ENCODE measurements at places on chromosomes 2 and 18.

- DNase-seq, result no peak
Measured at GRCh38 chr2:10599089-10599488, 90.7 kb downstream of the NOL10 start.

DNA sequence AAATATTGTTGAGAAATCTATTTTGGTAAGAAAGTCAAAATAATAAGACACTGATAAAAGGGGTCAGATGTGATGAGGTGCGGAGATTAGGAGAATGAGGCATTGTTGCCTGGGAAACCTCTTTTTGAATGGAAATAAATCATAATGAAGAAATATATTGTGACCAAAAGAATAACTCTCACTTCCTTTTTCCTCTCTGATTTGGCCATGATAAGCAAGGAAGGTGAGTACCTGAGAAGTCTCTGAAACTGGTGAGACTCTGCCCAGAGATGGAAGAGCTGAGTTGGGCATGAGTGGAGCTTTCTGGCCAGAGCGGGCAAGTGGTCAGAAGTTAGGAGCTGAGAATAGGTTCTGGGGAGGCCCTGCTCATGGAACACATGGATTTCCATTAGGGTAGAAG is 11.8 kb downstream of the LAMA3 start:
- DNase-seq, result no peak

GRCh38 chr2:85429213-85429923 is 10.9 kb downstream of the SH2D6 start:
- no peak for DNase-seq

DNA sequence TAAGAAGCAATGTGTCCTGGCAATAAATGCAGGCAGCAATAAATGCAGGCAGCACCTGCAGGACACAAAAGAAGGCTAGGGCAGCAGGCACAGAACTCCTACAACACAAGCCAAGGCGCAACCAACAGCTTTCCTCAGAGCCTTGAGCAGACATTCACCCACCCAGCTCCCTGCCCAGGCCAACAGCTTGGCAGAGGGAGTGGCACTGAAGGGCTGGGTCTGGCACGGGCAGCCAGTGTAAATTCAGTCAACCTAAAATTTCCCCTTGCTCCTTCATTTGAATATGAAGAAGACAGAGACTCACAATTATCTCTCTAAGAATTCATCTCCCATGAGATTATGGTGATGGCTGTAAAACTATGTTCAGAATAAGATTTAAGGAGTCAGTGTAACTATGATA is 35.4 kb downstream of the AAK1 start:
- no peak for DNase-seq

GRCh38 chr2:61433606-61434005 is 37.3 kb downstream of the USP34 start:
- no peak for DNase-seq

DNA sequence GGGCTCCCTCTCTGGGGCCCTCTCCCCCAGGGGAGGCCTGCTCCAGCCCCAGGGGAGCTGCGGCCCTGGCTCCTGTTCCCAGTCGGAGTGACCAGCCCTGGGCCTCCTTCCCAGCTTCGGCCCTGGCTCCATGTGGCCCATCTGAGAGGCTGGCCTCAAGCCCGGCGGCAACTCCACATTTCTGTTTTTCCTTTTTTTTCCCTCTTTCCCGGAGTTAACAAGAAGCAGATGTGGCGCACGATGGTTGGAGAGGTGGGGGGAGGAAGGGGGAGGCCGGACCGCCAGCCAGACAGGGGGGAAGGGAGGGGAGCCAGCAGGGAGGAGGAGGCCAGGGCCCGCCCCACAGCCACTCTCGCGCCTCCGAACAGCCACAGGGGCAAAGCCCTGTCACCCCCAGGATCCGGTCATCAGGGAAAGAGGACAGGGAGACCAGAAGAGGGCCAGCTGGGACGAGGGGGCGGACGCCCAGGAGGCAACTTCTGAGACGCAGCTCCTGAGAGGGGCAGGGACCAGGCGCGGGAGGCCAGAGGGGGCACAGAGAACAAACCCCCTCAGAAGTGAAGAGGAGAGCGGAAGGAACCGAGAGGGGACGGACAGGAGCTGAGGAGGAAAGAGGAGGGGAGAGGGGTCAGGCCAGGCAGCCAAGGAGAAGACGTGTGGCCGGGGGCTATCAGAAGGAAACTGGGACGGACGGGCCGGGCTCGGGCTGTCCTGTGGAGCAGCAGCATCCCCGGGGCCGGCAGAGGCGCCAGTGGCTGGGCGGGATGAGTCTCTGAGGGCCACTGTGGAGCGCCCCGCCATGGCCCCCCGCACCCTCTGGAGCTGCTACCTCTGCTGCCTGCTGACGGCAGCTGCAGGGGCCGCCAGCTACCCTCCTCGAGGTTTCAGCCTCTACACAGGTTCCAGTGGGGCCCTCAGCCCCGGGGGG is at the start of gene EMILIN1:
Gene EMILIN1, plus strand, starts transcription at position 349 of the 928 bp plus-strand sequence. Its CDS starts 451 bp downstream, at position 800.
- DNase-seq, result no peak

- DNase-seq, result no peak
Measured at GRCh38 chr18:77486985-77487384, 237.3 kb downstream of the GALR1 start.

DNA sequence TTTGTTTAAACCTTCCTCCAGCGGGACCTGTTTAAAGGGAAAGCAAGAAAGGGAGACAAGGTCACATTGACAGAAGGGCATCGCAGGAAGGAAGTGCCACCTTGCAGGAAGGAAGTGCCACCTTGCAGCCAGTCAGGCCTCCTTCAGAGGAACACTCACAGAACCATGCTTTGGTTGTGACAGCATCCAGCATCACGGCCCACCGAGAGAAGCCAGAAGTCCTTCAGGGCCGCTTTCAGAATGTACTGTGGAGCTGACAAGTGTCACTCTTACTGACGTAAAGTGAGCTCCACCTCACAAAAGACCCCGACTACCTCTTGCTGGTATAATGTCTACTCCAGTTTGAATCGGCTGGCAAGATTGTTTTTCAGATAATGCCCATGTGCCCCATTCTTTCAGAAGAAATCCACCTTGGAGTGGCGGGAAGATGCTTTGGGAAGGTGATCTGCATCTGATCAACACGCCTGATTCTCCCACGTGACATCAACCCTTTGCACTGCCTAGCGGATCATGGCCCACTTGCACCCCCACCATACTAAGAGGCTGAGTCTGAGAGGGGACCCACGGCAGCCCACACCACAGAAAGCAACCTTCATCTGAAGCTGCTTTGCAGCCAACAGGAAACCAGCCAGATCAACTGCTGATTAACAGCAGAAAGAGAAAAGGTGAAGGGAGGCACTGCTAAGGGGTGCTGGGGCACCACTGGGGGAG is 99.8 kb downstream of the UXS1 start:
- DNase-seq, result no peak

- DNase-seq, result no peak
Measured at GRCh38 chr18:36398419-36398818, 100.9 kb downstream of the FHOD3 start.

DNA sequence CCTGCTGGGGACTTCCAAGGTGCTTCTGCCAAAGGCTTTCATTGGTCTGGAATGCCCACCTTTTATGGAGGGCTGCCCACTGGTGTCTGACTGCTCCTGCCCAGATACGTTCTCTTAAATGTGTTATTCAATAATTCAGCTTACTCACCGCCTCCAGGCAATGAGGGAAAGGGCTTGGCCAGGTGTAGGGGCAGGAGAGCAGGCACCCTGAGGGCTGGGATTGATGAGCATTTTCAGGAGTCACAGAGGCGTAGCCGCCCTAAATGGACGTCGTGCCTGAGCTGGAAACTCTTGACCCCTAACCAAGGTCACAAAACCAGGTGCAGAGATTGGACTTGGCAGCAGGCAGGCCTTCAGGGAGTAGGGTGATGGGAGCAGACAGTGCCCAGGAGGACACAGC is 26.8 kb downstream of the MAL start:
- no peak for DNase-seq

DNA sequence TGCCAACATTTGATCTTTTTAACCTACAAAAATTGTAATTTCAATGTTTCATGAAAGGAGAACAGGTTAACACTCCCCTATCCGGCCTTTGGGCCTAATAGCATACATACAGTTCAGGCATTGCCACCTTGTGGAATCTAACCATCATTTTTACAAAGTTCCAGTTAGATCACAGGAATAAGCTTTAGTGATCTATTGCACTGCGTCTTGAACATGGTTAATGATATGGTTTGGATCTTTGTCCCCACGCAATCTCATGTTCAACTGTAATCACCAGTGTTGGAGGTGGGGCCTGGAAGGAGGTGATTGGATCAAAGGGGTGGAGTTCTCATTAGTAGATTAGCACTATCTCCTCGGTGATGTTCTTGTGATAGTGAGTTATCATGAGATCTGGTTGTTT is 58.2 kb upstream of the NEUROD1 start:
- no peak for DNase-seq

GRCh38 chr2:231298091-231298490 is 97.4 kb upstream of the B3GNT7 start:
- DNase-seq, result no peak

GRCh38 chr18:64244571-64244970 is 95.7 kb upstream of the LINC00305 start:
- DNase-seq, result no peak

- DNase-seq, result peak; percentile 80
Measured at GRCh38 chr2:109513749-109514588, 99.8 kb downstream of the SEPTIN10 start.

DNA sequence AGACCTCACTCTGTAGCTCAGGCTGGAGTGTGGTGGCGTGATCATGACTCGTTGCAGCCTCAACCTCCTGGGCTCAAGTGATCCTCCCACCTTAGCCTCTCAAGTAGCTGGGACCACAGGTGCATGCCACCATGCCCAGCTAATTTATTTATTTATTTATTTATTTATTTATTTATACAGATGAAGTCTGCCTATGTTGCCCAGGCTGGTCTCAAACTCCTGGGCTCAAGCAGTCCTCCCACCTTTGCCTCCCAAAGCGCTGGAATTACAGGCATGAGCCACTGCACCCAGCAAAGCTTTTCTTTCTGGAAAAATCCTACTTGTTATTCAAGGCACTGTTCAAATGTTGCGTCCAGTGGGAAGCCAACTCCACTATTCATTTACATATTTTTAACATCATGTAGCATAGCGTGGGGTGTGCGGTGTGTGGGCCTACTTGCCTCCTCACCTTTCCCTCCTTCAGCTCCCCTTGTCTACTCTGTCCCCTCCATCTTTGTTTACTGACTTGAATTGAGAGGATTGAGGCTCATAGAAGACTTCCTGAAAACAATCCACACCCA is 6.8 kb upstream of the RHOB start:
- no peak for DNase-seq

DNA sequence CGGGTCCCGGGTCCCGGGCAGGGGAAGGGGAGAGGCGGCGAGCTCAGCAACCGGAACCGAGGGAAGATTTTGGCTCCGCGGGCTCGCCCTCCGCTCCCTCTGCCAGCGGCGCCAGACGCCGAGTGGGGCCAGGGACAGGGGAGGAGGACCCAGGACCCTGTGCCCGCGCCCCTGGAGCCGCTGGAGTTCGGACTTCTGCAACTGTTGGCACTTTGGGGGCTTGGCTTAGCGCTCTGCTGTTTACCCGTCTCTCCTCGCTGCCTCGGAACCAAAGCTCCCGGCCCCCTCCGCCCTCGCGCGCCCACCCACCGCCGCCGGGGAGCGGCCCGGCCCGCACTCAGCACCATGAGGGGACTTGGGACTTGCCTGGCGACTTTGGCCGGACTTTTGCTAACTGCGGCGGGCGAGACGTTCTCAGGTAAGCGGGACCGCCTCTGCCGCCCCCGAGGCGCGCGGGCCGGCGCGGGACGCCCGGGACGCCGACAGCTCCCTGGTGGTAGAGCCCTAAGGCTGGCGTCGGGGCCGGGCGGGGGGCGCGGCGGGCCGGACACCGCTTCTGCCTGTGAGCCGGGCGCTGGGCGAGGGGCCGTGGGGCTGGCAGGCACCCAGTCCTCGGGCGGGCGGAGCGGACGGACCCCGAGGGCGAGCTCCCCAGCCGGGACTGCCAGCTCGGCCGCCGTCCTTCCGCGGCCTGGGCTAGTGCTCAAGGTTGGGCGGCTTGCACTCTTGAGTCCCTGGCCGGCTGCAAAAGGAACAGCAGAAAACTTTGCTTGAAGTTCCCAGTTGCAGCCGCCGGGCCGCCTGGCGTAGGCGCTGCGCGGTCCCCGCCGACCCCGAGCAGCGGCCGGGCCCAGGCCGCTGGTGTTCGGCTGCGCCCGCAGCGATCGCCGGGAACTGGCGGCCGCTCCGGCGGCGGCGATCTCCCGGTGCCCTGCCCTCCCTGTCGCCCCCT is 634 bp downstream of the PTPRM start:
- peak; percentile 6 for DNase-seq

DNA sequence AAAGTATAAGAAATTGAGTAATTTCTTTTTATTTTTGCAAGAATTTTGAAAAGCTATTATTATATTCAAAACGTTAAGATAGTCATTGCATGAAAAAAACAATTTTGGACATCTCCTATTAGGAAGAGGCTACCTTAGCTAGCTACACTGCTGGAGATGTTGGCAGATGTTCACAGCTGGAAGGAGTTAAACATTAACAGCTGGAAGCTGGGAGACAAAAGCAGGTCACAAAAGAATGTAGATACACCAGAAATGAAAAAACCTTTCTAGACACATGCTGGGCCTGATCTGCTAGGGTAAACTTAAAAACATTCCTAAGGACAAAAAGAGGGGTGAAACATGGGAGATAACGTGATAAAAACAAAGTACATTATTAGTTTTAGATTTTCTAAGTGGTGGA is 84.4 kb downstream of the SESTD1 start:
- no peak for DNase-seq

GRCh38 chr2:127121353-127121752 is 14.4 kb upstream of the BIN1 start:
- DNase-seq, result no peak

GRCh38 chr2:40797120-40797519 is 345.2 kb upstream of the SLC8A1 start:
- no peak for DNase-seq

DNA sequence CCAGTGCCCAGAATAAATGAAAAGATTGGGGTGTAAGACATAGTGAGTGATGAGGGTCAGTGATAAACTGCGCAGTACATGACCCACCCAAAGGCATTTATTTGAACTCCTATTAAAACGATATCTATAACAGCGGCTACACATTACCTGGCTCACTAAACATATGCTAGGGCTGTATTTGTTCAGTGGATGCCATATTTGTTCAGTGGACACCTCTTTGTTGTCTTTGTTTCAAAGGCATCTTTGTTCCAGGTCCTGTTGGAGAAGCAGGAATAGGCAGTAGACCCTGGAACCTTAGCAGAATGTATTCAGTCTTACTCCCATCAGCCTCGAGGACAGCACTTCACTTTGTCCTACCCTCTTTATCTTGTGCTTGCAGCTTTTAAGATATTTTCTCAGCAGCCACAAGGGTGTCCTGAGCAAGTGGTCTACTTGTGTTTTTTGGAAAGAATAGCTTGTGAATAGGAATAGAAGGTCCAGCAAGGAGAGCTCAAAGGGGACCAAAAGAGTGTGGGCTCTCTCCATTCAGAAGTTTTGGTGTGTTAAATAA is 650.8 kb upstream of the FANCL start:
- DNase-seq, result no peak
